GM12864 (cell line): ENCODE measurements at places on chromosomes 7 and 10.

DNA sequence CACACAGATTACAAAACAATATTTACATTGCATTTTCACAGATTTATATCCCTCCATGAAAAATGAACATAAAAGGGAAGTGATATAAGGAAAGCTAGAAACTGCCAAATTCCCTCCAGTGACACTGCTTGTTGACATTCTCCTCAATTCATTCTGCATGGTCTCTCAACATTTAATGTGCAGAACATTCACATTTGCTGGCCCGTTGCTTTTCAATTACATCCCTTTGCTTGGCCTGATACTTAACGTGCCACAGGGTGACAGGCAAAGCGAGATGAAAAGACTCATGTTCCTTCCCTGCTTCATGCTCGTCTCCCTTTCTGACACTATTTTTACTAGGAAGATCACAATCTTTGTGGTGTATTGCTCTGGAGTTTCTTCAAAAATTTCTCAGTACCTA is 1019.7 kb upstream of the LRRN3 start:
- DNase-seq: no peak

GRCh38 chr7:22841954-22842353 is 19.3 kb upstream of the TOMM7 start:
- no peak for DNase-seq

- DNase-seq: no peak
Observed at GRCh38 chr10:29081951-29082685, 206.8 kb upstream of the LYZL1 start.

GRCh38 chr7:55965805-55966421 is 1.5 kb downstream of the NIPSNAP2 start:
- no peak for DNase-seq

DNA sequence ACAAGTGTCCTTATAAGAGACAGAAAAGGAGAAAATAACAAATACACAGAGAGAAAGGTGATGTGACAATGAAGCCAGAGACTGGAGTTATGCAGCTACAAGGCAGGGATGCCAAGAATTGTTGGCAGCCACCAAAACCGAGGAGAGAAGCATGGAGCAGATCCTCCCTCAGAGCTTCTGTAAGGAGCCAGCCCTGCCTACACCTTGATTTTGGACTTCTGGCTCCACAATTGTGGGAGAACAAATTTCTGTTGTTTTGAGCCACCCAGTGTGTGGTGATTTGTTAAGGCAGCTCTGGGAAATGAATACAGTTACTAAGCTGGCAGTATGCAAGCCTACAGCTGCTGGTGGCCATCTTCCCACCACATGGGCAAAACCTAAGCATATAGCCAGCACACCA is 163.6 kb downstream of the GRM8 start:
- no peak for DNase-seq

DNA sequence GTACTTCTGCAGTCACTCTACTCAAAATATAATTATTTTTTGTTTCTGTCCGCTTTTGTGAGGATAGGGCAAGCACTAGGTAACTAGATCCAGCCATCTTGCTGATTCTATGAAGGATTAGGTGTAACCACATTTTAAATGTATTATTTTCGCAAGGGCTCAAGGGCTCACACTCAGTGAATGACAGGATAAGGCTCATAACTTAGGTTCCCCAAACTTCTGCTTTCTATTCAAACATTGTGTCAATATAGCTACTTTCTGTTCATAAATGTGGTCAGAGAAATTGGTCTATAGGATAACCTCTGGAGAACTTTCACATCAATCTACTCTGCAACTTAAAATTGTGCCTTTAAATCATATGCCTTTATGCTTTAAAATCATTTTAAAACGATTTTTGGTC is 1141.2 kb downstream of the SORCS1 start:
- no peak for DNase-seq

DNA sequence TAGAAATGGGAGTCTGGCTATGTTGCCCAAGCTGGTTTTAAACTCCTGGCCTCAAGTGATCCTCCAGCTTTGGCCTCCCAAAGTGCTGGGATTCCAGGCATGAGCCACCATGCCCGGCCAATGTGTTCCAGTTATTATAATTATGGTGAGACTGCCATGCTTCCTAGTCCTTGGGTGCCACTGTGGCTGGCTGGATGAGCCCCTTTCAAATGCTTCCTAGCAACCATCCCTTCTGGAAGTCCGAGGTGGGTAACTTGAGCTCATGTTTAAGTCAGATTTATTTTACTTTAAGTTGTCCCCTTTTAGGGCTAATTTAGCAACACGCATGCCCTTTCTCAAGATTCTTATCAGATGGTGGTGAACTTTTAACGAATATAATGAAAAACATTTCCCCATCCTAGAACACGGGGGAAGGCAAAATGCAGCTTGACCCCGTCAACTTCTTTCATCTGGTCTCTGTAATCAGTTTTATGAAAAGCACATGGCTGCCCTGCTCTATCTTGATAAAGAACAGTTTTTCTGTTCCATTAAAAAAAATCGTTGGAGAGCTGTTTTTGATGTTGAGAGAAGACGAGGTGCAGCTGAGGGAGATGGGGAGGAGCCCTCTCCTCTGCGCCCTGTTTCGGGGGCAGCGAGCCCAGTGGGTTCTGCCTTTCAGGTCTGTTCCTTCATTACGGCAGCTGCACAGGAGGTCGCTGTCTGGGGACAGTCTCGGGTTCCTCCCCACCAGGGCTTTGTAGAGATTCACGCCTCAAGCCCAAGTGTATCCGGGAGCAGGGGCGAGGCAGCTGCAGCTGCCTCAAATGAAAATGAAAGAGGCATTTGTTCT is 61.0 kb upstream of the MKI67 start:
- DNase-seq: no peak

- DNase-seq: no peak
Observed at GRCh38 chr10:10613656-10614244, 403.9 kb upstream of the CELF2 start.
